ENCODE measurements at places on chromosomes 11 and 22.
A peak's percentile ranks its signal among the peaks of the same experiment; 100 is the strongest.

DNA sequence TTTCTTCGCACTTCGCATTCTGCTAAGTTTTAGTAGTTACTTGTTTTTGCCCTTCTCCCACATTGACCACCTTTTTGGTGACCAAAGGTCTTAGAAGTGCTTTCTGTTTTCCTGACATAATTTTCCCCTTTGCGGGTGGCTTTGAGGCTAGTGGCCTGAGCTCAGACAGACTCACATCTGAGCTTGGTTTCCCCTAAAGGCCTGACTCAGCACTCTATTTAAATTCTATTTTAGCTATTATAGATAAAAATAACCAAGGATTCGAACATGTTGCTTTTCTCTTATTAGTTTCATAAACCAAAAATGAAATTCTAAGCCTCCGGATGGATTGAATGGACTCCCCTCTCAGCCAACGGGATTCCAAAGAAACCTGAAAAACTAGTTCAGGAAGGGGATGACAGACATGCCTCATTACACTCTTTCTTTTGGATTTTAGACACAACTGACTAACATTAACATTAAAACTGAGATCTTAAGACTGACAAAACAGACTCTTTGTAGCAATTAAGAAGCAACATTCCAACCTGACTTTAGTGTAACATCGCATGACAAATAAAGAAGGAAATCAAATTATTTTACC is 258.5 kb downstream of the LUZP2 start:
- no peak for DNase-seq

- no peak for DNase-seq
Measured at GRCh38 chr11:20015101-20015500, 145.2 kb downstream of the DBX1 start.

GRCh38 chr11:93512073-93512475 is 31.1 kb downstream of the SMCO4 start:
- no peak for DNase-seq

GRCh38 chr11:106286881-106287504 is 209.5 kb downstream of the AASDHPPT start:
- no peak for DNase-seq

DNA sequence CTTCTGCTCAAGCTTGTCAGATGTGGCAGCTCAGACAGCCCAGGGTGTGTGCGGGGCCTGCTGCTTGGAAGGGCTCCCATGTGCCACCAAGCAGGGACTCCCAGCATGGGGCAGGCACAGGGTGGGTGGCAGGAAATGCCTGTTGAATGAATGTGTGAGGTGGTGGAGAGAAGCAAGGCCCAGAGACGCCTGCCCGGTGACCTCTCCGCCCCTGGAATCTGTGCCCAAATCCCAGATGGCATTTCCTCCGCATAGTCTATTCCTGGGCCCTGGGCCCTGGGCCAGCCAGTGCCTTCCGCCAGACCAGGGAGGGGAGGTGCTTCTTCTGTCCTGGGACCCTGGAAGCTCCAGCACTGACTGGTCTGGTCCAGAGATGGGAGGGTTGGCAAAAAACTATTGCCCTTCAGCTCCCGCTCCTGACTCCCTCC is 3.7 kb downstream of the CST6 start:
- DNase-seq, result no peak

GRCh38 chr11:90639461-90639993 is 416.7 kb upstream of the CHORDC1 start:
- no peak for DNase-seq

GRCh38 chr11:8913961-8914660 is 3.1 kb downstream of the AKIP1 start:
- DNase-seq, result peak; percentile 48

- no peak for DNase-seq
Measured at GRCh38 chr22:43819931-43820640, 8.0 kb upstream of the EFCAB6 start.

DNA sequence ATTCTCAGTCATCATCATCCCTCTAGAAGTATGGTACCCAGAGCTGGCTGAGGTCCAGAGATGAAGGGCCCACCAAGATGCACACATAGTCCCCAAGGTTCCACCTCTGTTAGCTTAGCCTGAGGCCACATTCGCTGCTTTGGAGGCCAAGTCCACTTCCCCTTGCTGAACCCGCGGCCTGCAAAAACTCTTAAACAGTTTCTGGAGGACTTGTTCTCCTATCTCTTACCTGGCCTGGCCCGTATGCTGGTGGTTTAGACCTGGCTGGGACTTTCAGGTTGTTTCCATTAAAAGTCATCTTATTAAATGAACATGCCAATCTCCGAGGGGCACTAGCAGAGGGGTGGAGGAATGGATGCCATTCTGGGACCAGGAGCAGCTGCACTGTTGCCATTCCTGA is 64.6 kb downstream of the KCNC1 start:
- DNase-seq, result no peak

DNA sequence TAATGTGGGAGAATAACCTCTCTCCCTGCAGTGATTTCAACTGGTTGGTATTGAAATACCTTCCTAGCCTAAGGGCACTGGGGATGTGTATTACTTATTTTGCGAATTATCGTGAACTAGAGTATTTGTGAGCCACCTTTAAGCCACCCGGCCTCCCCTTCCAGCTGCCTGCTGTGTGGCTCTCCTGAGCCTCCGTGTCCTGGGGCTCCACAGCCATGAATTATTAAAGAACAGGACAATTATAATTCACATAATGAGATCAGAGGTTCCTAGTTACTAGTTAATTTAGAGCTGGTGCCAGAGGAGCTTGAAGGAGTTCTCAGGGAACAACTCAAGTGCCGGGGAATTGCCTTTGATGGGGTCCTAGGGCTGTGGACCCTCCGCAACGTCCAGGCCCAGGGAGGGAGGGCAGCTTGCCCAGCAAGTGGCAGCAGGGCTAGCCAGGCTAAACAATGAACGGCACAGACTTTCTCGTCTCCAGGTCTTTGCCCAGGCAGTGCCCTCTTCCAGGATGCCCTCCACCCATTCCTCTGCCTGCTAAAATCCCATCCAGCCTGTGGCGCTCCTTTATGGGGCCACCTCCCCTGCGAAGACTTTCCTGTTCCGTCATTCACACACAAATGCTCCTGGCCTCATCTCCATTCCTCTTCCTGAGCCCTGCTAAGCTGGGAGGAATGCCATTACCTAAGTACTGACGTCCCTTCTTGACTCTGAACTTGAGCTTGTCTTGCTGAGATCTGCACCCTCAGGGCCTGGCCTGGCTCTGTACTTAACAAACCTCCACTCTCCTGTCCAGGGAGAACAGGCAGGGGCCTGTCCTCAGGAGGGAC is 91.5 kb downstream of the RTL6 start:
- DNase-seq, result no peak

- DNase-seq, result no peak
Measured at GRCh38 chr11:83723999-83724398, 437.8 kb upstream of the CCDC90B start.

DNA sequence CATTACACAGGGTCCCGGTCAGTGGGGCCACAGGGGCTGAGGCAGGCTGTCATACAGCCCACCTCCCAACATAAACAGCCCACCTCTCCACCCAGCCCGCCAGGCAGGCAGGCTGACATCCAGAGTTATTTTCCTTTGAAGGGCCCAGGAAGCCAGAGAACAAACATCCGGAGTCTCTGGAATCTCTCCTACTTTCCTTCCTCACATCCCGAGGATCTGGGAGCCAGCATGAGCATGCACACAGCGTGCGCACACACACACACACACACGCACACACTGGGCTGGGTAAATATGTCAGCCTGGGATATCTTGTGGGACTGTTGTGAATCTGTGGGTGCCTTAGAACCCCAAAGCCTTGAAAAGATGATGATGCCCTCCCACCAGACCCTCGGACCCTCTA is 55.4 kb downstream of the PDE2A start:
- no peak for DNase-seq

DNA sequence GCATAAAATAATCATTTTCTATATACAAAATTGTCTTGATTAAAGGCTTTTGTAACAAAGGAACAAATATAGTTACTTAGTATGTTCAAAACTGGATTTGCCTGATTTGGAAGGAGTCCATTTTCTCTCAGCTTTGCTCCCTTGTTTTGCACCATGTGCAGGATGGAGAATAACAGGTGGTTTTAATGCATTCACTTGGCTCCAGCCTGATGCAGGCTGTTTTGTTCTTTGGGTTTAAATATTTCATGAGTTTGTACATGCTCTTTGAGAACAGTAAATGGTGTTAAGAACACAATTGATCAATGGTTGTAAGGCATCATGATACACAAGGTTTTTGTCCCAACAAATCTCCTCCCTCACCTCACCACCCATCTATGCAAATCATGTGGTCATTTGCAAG is 886.9 kb upstream of the CCDC90B start:
- no peak for DNase-seq

- no peak for DNase-seq
Measured at GRCh38 chr11:76148941-76149613, 57.2 kb downstream of the WNT11 start.

DNA sequence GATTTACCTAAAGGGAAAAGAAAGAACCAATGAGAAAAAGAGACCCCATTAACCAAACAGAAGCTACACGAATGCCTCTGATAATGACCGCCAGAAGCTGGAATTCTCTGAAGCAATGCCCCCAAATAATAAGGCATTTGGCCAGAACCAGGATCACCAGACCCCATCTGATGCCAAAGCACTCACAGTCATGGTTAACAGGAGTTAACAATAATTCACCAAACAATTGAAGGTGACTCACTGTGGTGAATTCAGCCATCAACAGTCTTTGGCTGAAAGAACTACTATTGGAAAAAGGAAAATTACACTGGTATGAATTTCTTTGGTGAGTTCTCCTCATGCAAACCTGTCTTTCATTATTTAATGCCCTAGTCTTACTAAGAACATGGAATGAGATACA is 21.9 kb upstream of the NFRKB start:
- DNase-seq, result no peak

DNA sequence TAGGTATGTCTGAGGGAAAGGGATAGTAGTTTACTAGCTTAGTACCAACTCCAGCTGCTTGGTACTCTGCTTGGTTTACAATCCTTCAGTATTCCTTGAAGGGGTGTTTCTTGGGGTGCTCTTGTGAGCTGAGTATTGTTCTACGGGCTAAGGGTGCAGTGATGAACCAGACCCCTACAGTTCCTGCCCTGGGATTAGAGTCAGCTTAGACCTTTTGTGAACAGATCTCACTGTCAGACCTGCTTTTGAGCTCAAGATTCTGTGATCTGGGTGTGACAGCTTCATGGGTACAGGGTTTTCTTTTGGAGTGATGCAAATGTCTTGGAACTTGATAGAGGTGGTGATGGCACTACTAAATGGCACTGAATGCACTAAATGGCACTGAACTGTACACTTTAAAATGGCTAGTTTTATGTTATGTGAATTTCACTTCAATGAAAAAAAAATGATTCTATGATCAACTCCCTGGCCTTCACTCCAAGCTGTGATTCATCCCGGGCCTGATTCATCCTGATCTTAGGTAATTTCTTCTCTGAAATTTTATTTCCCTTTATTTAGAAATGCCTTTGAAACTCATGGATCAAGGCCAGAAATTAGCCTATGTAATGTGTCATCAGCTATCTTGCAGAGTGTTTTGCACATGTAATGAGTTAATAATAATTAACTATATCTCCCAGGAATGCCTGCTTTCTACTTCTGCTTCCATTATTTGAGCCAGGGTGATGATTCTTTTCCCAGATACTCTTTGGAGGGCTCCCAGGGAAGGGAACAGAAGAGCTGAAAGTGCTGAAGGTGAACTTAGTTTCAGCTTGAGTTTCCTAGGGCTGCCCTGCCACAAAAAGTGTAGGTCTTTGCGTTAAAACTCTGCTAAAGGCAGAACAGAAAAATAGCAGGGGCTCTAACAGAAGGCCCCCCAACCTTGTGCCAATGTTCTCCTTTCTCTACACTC is 87.9 kb downstream of the NCAM1 start:
- no peak for DNase-seq

- peak; percentile 62 for DNase-seq
Measured at GRCh38 chr11:128548649-128549255, 38.6 kb downstream of the ETS1 start.

DNA sequence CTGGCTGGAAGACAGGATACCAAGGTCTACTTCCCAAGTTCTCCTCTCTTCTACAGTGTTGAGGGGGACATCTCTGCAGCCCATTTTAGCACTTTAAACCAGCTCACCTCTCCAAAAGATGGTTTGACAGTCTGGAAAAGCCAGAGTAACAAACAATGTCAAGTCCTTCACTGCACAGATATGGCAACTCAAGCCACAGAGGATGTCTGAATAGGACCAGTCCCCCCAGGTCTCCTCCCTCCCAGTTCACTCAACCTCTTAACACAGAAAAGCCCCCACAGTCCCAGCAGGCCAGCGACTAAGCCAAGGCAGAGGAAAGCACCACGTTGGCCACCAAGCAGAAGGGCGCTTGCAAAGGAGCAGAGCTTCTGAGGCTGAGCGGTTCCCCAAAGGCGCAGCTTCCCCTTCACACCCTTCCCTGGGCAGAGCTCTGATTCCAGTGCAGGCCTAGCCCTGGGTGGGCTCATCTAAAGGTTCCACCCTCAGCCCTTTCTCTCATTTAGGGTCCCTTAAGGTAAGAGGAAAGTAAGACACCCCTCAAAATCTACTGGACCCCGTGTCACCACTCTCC is 62.7 kb downstream of the PAK1 start:
- peak; percentile 43 for DNase-seq

DNA sequence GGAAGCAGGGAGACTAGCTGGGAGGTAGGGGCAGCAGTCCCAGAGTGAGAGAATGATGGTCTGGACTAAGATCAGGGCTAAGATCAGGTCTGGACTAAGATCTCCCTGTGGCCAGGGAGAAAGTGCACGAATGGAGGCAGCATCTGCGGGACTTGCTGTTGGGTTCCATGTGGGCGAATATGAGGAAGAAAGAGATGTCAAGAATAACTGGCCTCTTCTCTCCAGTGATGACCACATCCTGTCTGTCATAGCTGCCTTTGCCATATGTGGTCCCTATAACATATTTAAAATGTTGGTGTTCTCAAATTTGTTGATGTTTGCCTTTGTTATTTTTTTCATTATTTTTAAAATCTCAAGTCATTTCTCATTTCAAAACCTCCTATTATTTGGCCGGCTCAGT is 27.4 kb upstream of the CXCR5 start:
- DNase-seq, result no peak

- no peak for DNase-seq
Measured at GRCh38 chr11:77669848-77670511, 32.4 kb upstream of the CLNS1A start.

GRCh38 chr11:65981972-65982823 is 19.8 kb downstream of the EIF1AD start:
- no peak for DNase-seq

DNA sequence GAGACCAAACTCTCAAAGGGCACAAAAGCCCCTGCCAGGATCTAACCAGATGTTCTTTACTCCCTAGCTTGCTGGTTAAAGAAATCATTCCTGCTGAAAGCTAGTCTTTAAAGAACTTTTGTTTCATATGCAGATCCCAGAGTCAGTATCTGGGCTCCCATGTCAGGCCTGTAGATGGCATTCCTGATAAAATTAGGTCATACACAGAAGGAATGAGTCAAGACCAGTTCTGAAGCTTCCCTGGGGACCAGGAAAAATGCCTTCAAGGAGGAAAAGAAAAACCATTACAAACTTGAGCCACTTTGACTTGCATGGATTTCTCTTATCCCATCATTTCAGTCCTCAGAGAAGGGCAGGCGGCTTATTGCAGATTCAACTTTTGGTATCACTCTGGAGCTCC is 5.9 kb downstream of the DBX1 start:
- DNase-seq, result no peak
